ENCODE measurements at places on chromosomes 13 and 19.

DNA sequence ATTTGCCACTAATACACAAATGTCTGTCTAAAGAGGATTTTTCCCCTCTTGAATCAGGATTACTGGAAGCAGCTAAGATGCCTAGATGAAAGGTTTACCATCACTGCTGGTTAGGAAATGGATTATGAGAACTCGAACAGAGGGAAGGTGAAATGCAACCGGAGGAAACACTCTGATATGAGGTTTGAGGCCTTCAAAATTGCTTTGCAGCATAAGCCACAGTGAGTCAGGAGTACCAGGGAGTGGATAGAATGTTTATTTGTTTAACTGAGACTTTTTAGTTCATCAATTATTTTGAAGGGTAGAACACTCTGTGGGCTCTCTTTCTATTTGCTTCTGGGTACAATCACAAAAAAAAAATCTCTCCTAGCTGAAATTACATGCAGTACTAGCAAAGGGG, 18.1 kb downstream of the CDADC1 start:
- DNase-seq, result no peak

DNA sequence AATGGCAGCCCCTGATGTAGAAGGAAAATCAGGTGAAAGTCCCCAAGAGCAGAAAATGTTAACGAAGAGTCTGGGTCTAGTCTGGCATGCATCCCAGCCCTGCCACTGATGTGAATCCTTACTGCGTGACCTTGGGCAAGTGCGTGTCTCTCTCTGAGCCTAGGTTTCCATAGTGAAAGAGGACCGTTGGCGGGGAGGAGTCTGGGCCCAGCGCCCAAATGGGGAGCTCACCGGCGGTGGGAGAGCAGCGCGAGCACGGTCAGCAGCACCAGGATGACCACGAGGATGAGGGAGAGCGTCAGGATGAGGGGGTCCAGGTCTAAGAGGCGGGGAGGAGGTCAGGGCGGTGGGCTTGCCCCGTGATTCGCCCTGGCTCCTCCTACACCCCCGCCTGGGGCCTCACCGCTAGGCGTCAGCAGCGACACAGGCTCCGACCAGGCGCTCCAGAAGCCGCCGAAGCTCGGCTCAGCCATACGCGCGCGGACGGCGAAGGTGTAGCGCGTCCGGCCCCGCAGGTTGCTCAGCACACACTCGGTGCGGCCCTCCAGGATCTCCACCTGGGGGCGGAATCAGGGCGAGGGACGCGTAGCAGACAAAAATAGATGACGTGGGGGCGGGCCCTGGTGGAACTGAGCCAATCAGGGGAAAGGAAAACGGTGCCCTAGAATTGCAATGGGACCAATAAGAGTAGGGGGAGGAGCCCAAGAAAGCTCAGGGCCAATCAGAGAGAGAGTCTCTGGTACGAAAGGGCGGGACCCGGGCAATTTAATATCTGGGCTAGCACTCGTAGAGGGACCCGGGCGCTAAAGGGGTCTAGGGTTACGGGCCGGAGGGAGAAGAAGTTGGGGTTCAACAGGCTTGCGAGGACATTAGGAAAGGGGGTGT, 3.2 kb downstream of the EPOR start:
- peak; percentile 96 for DNase-seq

- no peak for DNase-seq
Measured at GRCh38 chr13:26390203-26390602, 136.3 kb downstream of the CDK8 start.

GRCh38 chr19:46023311-46023779, 492 bp upstream of the PGLYRP1 start:
- no peak for DNase-seq

DNA sequence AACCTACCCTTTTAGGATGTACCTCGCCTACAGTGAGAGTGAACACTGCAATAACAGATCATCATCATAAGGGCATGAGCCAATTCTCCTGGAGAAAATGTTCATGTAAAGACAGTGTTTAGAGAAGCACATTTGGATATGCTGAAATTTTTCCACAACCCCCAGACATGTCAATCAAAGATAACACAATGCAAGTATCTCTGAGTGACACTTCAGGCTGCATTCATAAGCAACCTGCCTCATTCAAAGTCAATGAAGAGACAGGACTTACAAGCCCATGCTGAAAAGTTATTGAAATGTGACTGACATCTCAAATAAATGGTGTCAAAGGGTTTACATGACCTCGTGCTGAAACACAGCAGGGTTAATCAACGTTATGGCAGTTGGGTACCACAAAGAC, 102.0 kb downstream of the PCDH9 start:
- no peak for DNase-seq

- DNase-seq, result no peak
Measured at GRCh38 chr13:32284927-32285632, 30.1 kb downstream of the ZAR1L start.

GRCh38 chr19:47125669-47125938, 5.0 kb upstream of the SAE1 start:
- DNase-seq, result no peak

GRCh38 chr19:49423071-49423984, at the start of gene PTH2:
Gene PTH2, minus strand, starts transcription at chr19:49423441. Its CDS starts 102 bp downstream, at chr19:49423339.
- DNase-seq, result no peak

DNA sequence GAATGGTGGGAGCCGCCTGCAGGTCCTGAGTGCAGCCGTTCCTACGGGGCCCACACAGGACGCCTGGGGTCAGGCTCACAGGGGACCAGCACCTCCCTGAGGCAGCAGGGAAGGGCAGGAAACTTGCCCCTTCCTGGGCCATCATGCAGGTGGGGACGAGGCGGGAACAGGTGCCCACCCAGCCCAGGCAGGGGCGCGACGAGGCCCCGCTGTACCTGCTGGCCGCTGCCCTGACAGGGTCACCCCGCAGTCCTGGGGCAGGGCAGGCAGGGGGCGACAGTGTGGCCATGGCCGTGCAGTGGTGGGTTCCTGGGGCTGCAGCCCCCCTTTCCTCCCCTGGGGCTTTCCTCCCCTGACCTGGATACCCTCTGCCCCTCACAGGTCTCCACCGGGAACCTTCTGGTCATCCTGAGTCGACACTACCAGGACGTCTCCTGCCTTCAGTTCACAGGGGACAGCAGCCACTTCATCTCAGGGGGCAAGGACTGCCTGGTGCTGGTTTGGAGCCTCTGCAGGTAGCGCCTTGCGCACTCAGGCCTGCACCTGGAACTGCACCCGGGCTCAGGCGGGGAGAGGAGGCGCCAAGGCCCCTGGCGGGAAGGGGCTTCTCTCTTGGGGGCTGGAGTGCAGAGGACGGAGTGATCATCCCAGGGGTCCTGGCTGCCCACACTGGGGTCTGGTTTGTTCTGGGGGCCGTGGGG, 5.4 kb downstream of the WDR18 start:
- DNase-seq, result no peak

- no peak for DNase-seq
Measured at GRCh38 chr19:18194554-18195238, 1.7 kb downstream of the MPV17L2 start.

GRCh38 chr13:30173303-30173610, 134.1 kb downstream of the KATNAL1 start:
- DNase-seq, result no peak

GRCh38 chr13:24133021-24133795, 27.3 kb upstream of the SPATA13 start:
- no peak for DNase-seq

DNA sequence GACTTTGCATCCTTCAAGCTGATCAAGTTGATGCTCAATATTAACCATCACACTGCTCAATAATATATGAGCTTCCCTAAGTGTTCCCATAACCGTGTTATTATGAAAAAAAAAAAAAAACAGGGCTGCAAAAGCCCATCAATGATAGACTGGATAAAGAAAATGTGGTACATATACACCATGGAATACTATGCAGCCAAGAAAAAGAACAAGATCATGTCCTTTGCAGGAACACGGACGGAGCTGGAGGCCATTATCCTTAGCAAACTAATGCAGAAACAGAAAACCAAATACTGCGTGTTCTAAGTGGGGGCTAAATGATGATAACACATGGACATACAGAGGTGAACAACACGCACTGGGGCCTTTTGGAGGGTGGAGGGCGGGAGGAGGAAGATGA, 58.3 kb downstream of the CACNA1A start:
- no peak for DNase-seq

DNA sequence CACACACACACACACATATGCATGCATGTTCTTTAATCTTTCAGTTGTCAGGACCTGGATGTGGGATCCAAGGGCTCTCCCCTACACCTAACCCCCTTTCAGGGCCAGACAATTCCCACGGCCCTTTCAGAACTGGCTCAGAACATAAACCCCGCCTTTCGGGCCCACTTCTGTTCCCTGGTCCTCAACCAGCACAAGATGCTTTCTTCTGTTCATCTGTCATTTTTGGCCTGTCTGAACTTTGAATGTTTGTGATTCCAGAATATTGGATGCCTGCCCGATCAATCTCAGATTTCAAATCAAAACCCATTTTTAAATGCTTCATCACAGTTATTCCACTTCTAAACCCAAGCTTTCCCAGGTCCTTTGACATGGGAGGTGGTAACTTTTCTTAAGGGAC, 167.3 kb downstream of the USP12 start:
- no peak for DNase-seq

DNA sequence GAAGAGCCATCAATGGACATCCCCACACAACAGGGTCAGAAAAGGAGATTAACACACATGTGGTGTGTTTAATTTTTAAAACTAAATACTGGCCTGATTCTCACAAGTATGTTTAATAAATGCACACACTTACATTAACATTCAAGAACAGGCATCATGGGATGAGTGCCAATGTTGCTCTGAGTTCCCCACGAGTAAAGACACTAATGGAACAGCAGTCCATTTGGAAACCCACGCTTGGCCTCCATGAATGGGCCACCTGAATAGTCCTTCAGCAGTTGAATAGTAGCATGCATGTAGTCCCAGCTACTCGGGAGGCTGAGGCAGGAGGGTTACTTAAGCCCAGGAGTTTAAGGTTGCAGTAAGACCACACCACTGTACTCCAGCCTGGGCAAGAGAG, 195.2 kb upstream of the IPO5 start:
- no peak for DNase-seq

GRCh38 chr13:93409816-93410215, 183.2 kb downstream of the GPC6 start:
- no peak for DNase-seq

DNA sequence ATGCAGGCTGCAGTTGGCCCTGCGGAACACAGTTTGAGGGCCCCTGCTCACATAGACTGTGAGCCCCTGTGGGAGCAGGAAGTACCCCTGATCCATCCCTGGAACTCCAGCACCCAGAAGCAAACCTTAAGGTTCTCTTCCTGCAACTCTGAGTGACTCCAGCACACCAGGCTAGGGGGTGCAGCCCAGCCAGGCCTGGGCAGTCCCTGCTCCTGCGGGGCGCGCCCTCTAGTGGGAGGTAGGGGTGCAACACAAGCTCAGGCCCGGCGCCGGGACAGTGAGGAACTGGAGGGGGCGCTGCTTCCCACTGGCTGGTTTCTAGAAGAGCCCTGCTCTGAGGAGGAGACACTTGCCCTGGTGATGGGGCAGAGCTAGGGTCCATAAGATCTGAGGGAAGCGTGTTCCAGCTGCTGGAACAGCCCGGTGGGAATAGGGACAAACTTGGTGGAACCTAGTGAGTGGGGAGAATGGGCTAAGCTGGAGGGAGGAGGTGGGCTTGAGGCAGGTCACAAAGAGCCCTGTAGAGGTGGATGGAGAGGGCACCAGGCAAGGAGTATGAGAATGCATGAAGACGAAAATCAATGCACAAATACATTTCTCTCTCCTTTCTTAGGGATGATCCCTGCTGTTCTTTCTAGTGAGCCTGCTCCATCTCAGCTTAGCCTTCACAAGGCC, 5.0 kb downstream of the ZSCAN5A start:
- no peak for DNase-seq

- DNase-seq, result no peak
Measured at GRCh38 chr13:35830850-35831450, 300.2 kb downstream of the DCLK1 start.

GRCh38 chr19:35178701-35179100, 24.2 kb downstream of the FXYD5 start:
- DNase-seq, result no peak

DNA sequence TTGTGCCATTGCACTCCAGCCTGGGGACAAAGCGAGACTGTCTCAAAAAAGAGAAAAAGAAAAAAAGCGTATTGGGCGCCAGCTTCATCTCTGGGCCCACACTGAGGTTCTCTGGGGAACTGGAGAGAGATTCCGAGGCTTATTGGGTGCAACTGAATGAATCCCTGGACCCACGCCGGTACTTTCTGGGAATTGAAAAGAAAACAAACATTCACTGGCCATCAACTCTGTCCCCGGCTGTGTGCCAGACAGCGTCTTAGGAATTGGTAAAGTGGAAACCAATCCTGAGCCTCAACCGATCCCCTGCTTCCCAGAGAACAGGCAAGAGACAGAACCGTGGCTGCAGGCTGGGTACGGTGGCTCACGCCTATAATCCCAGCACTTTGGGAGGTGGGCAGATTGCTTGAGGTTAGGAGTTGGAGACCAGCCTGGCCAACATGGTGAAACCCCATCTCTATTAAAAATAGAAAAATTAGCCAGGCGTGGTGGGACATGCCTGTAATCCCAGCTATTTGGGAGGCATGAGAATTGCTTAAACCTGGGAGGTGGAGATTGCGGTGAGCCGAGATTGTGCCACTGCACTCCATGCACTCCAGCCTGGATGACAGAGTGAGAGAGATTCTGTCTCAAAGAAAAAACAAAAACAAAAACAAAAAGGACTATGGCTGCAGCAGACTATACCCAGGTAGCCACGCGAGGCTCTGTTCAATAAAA, 8.6 kb downstream of the ANO8 start:
- no peak for DNase-seq

DNA sequence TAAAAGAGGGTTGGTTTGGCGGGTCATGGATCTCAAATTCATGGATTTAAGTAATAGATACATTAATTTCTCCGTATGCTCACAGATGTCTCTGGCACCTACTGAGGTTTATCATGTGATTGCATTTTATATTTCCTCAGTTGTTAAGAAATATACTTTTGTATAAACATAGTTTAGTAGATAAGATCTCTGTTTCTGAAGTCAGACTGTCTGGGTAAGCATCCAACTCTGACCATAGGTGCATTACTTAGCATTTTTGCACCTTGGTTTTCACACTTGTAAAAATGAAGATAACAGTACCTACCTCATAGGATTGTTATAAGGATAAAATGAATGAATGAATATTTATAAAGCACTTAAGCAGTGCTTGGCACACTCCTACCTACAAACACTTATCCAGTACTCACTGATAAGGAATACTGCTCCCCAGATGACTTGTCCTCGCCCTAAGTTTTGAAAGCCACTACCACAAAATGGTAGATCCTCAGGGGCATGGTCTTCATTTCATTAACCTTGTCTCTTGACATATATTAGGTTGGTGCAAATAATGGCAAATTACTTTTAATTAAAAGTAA, 26.5 kb downstream of the COMMD6 start:
- DNase-seq, result no peak

DNA sequence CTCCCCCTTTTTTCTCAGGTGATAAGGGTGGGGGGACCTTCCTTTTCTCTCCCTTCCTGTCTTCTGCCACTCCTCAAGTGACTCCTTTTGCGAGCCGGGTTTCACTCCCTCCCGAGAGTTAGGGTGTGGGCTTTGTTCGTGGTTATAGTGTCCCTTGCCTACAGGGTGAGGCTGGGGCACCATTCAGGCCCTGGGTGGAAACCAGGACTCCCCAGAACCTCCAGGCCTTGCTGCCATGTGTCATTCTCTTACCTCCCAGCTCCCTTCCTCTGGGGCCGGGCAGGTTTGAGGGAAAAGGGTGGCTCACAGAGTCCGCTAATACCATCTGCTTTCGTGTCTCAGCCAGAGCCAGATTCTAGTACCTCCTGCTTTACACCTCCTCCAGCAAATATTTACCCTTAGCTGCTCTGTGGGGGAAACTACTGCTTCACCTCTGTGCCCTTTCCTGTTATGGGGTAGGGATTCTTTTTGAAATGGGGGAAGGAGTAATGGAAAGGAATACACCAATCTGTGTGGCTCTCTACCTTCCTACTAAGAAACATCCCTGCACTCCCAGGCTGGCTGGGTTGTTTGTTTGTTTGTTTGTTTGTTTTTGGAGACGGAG, 2.8 kb downstream of the ACTN4 start:
- no peak for DNase-seq
